Calu3 (cell line): ENCODE measurements at places on chromosomes 11 and 22. TPM values are rescaled to one million over a fixed set of nuclear protein-coding genes. Genes with fewer than 3 reads are reported as not detected.

Gene APOBEC3F
- 22.2 and 24.1 TPM in 2 replicates for total RNA-seq

Gene TTC36
- total RNA-seq: 0.38 and 0.39 TPM in 2 replicates

Gene SLC22A25
- total RNA-seq: not detected in 2 replicates

Gene DCHS1
- total RNA-seq: 0.02 TPM in 1 of 2 replicates, not detected in the other

DNA sequence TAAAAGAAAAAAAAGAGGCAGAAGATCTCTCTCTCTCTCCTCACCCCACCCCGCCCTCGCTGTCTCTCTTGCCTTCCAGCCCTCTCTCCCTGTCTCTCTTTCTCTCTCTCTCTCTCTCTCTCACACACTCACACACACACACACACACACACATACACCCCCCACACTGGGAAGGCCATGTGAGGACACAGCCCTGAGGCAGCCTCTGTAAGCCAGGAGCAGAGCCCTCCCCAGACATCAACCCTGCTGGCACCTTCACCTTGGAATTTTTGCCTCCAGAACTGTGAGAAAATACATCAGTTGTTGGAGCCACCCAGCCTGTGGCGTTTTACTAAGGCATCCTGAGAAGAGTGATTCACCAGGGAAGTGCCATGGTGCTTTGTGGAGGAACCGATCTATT lies 14.7 kb downstream of the APOL3 start:
- DNase-seq: no peak

- no peak for DNase-seq
Measured at GRCh38 chr11:109012991-109013390, 348.1 kb downstream of the DDX10 start.

- no peak for DNase-seq
Measured at GRCh38 chr11:69721106-69721505, 17.3 kb upstream of the FGF19 start.

- no peak for DNase-seq
Measured at GRCh38 chr11:117770061-117770460, 27.0 kb downstream of the DSCAML1 start.
